Stimulated activated CD4-positive, alpha-beta T cell treated with anti-CD3 and anti-CD28 coated beads, Interleukin-1b, Interleukin-23, amount 100 ng/mL, for 4 hours (primary cell): ENCODE measurements at places on chromosomes 5 and 9.

GRCh38 chr5:20604992-20605391 lies 617.0 kb upstream of the CDH18 start:
- DNase-seq = no peak

DNA sequence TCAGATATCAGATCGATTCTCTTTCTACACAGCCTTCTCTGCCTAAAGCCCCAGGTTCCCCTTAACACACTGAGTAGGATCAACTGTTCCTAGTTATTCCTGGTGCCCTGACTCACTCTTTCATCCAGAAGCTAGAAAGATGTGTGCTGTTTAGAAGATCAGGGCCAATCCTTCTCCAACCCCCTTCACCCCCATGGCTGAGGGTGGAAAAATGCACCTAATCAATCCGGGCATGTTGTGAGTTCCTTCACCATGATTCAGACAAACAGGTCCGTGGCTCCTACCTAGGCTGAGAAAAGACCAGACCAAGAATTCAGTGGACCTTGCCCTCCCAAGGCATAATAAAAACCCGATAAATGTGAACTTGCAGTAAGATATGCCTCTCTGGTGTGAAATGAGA lies 85.4 kb upstream of the EQTN start:
- DNase-seq = no peak

- no peak for DNase-seq
These were observed 146.5 kb upstream of the IRX4 start for GRCh38 chr5:2029206-2029605.

- DNase-seq = no peak
These were observed 346.4 kb upstream of the FAM174A start for GRCh38 chr5:100188778-100189177.
